ENCODE measurements at places on chromosomes 2 and 18.

DNA sequence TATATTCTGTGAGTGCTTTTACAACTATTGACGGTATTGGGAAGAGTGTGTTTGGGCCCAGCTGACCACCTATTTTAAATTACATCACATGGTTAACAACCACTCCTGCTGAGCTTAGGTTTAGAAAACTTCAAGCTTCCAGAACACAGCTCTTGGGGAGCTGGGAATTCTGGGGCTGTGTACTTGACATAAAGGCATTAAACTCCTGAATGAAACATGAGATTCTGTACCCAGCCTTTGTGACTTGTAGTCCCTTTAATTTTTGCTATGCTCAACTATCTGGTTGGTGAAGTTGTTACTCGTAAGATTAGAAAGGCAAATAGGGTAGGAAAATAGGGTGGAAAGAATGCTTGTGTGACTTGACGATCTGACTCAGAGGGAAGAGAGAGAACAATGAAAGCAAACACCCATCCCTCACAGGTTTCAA, 66.9 kb downstream of the LTBP1 start:
- no peak for DNase-seq

- DNase-seq, result peak; percentile 99
Observed at GRCh38 chr2:150487537-150488429, at the start of gene RND3. Gene RND3 (minus strand): TSS chr2:150487667. CDS start chr2:150487417, 250 bp downstream.

DNA sequence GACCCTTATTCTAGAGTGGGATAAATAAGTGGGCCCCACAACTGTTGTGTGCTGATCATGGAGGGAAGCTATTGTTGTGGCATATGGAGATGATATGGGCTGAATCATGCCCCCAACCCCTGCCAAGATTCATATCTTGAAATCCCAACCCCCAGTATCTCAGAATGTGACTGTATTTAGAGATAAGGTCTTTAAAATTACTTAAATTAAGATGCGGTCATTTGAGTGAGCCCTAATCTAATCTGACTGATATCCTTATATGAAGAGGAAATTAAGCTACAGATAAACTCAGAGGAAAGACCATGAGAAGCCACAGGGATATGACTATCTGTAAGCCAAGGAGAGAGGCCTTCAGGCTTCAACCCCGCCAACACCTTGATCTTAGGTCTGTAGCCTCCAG, 188.3 kb upstream of the RND3 start:
- DNase-seq, result no peak

- no peak for DNase-seq
Observed at GRCh38 chr2:48397281-48397680, 132.7 kb upstream of the STON1 start.

GRCh38 chr2:80169811-80170594, 134.5 kb downstream of the LRRTM1 start:
- no peak for DNase-seq

DNA sequence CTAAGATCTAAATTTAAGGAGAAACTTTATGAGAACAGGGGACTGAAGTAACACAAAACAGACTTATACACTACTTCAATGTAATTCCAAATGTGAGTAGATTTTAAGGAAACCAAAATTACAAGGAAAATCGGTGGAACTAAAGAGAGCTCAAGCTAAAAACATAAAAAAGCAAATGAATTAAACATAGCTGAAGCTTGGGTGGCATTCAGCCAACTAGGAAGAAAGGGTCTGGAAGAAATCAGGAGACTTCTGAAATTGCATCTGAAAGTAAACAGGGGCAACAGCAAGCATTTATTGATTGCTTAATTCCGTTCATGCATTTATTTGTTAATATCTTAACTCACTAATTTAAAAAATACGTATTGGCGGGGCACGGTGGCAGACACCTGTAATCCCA, 727.3 kb upstream of the PKDCC start:
- DNase-seq, result no peak

- DNase-seq, result no peak
Observed at GRCh38 chr2:190365499-190366204, 22.3 kb downstream of the INPP1 start.

DNA sequence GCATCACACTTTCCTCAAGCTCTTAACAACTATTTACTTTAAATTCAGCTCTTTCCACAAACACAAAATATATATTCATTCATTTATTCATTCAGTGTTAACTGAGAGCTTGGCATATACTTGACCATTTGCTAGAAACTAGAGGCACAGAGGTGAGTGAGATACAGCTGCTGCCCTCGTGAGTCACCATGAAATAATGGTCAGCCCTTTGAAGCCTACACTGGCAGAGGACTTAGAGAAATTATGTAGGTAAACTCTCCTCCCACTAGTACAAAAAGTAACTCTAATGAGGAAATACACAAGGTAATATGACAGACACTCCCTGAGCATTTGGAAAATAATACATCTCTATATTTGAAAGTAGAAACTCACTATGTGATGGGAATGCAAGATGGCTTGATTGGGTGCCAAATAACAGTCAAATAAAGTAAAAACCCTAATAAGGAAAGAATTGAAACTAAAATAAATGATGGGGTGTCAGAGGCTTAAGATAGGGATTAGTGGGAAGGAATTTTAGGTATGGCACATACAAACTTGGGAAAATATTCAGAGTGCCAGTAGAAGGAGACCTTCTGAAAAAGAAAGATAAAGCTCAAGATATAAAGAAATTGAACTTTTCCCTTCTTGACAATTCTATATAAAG, 61.1 kb downstream of the ANTXR1 start:
- no peak for DNase-seq

DNA sequence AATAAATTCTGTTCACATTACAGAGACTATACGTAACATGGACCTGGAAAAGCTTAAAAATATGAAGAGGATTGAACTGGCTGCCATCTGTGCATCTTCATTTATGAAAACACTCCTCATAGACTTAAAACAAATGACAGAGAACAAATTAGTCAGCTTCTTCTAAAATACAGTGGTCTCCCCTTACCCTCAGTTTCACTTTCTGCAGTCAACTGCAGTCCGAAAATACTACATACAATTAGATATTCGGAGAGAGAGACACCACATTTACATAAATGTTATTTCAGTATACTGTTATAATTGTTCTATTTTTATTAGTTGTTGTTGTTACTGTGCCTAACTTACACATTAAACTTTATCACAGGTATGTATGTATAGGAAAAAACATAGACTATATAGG, 6.5 kb downstream of the RNF103 start:
- no peak for DNase-seq

GRCh38 chr2:101307503-101307902, 998 bp downstream of the RNF149 start:
- no peak for DNase-seq

- no peak for DNase-seq
Observed at GRCh38 chr2:8639122-8639635, 42.7 kb upstream of the ID2 start.

DNA sequence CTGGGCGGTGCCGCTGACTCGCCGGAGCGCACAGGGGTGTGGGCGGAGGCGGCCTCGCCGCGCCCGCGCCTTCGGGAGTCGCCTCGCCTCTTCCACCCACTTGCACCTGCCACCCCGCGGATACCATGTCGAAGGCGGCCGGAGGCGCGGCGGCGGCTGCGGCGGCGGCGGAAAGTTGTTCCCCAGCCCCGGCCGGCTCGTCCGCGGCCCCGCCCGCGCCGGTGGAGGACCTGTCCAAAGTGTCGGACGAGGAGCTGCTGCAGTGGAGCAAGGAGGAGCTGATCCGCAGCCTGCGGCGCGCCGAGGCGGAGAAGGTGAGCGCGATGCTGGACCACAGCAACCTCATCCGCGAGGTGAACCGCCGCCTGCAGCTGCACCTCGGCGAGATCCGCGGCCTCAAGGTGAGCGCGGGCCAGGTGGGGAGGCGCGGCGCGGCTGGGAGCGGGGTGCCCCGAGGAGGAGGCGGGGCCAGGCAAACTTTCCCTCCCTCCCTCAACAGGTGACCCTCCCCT, 766 bp downstream of the CCDC85A start:
- no peak for DNase-seq

GRCh38 chr2:128808462-128809258, 490.0 kb upstream of the HS6ST1 start:
- DNase-seq, result peak; percentile 1

DNA sequence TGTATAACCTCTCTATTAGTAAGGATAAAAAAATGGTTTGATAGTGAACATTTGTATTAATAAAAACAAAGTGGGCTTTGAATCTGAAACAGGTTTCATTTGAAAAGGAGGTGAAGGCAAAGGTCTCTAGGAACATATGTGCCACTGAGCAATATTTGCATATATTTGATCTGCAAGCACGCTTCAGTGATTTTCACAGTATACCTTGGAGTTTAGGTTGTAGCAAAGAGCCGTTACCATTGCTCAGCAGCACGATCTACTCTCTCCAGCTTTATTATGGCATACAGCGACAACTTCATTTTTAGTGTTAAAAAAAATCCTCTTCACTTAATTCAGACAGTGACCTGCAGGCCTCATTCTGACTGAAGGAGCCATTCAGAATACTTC, 75.8 kb upstream of the ZEB2 start:
- no peak for DNase-seq

DNA sequence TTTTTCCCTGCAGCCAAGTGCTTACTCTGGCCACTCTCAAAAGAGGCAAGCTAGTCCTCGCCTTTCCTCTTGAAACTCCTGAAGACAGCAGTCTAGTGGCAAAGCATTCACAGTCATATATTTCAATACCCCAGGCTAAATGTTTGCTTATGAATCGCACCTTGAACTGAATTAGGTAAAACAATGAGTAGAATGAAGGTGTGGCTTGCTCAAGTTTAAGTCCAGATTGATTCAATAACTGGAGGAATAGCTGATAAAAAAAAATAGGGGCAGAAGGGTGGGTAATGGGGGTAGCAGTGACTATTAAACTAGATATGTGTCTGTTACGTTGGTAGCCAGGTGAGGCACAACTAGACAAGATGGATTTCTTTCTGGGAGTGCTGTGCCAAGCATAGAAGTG, 88.2 kb upstream of the EPB41L3 start:
- DNase-seq, result no peak

DNA sequence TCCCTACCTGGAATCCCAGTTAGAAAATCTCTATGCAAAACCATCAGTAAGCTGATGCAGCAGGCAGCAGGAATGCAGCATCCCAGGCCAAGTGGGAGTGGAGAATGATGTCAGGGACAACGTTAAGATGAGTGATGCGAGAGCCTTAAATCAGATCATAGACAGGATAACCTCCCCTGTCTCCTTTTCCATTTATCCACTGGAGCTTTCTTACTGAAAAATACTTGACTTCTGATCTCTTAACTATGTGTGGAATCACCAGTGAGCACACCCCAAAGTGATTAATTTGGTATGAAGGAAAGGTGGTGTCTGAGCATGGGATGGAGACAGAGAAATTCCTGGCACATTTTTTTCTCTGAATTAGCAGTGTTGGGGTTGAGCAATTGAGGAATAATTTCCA, 98.0 kb downstream of the RND3 start:
- DNase-seq, result no peak

DNA sequence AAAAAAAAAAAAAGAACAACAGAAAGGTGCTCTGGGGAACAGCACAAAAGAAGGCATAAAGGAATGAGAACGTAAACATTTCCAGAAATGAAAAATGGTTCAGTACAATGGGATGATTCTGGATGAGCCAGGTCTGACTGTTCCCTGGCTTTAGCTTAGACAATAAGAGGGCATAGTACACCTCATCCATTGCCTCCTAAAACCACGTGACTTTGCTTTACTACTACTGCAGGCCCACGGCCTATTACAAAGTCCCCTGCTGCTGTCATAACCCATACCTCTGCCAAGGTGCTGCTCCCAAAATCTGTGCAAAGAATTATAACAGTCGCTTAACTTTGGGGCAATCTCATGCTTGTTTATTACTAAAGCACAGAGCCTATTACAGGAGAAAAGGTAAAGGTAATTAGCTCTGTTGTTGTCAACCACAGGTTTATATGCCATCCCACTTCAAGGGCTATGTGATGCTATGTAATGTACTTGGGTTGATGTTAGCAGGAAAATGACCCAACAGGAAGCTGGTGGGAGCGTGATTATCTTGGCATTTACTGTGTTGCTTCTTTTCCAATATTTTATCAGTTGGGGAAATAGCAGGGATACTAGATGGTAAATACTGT, 26.8 kb downstream of the STK17B start:
- no peak for DNase-seq

GRCh38 chr2:60353406-60353800, 200.1 kb downstream of the BCL11A start:
- no peak for DNase-seq

GRCh38 chr2:177602611-177603164, 210.1 kb downstream of the AGPS start:
- no peak for DNase-seq

DNA sequence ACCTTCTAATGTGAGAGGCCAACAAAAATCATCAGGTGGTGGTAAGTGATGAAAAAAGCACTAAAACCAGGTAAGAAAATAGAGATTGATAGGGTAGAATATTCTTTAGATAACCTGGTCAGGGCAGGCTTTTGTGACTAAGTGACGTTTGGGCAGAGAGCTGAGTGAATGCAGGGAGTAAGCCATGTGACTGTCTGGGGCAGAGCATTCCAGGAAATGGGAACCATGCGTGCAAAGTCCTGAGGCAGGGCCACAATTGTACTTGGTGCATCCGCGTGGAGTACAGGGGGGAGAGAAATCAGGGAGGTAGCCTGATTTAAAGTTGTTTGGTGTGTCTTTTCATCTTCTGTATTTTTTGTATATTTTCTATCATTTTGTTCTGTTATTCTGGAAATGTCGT, 102.5 kb downstream of the LYPD6B start:
- no peak for DNase-seq

GRCh38 chr2:1613078-1613445, 131.3 kb downstream of the PXDN start:
- no peak for DNase-seq

DNA sequence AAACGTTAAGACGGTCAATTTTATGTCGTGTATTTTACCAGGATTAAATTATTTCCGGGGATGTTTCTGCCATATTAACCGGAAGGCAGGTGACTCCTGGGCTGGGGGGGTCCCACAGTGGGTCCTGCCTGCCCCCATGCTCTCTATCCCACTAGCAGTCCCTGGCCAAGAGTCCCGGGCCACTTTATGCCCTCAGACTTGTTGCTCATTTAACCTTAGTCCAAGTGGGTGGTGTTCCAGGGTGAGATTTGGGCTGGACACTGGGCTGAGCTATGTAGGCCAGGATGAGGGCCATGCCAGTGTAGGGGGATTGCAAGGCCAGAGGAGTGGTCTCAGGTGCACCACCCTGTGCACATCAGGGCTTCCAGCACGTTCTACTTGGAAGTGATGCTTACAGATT, 24.1 kb downstream of the TWIST2 start:
- DNase-seq, result no peak

- DNase-seq, result no peak
Observed at GRCh38 chr18:36602620-36603019, 226.2 kb downstream of the TPGS2 start.

DNA sequence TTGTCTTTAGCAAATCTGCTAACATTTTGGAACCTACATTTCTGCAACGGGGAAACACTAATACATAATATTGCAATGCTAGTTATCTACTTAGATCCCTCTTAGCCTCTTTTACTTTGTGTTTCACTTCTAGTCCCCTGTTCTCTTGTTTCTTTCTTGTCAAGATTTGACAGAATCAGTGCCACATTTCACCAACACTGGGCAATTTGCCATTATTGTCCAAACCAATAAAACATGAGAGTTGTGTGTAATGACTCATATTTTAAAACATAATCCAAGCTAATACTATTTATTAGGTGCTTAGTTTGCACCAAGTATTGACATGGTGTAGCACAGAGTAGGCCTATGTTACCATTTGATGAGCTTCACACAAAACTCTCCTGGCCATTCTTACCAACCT, 33.7 kb upstream of the ACVR1C start:
- no peak for DNase-seq

GRCh38 chr2:215677481-215677880, 241.6 kb upstream of the FN1 start:
- DNase-seq, result no peak

GRCh38 chr2:83055376-83056010, 1403.6 kb downstream of the SUCLG1 start:
- peak; percentile 93 for DNase-seq
